Epithelial cell of prostate (primary cell): ENCODE measurements at places on chromosomes 7 and 10.

GRCh38 chr10:15444105-15445005 is 73.3 kb upstream of the FAM171A1 start:
- no peak for DNase-seq

DNA sequence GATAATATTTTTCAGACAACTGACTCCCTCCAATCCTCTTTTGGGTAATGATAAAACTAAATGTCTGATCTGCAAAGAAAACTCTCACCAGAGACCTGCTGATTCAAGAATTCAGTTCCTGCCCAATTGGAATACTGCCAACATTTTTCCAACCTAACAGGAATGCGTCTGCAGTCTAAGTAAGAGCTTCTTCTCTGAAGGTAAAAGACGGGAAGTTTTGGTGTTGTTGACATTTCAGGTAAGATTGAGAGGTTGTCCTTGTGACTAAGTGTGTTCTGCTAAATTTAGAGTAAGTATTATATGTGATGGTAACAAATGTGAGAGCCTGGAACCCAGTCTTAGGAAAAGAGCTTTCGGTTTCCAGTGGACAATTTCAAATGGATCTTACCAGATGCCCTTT is 17.6 kb downstream of the IFIT5 start:
- DNase-seq = no peak

DNA sequence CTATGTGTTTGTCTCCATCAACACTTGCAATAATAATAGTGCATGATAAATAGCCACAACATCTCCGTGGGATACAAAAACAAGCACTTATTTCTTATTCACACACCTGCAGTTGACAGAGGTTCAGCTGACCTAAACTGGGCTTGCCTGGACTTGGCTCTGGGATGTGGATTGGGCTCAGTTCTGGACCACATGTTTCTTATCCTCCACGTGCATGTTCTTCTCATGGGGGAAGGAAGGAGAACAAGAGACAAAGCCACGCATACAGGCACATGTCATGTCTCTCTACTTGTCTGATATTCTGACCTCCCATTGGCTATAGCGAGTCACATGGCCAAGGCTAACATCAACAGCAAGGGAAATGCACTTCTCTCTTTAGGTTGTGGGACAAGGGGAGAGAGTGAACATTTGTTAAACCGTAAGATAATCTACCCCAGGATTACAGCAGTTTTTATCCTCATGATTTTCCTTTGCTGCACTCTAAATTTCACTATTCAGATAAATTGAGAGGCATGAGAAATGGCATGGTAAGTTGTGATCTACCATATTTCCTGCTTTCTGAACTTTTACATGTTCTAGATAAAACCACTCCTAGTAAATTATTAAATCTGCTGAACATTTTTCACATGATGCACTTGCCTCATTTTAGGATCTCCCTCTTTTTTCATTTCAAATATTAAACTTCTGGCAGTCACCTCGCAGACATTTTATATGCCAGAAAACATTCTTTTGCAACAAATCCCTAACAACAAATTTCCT is 33.7 kb downstream of the CFAP58 start:
- no peak for DNase-seq

- DNase-seq = no peak
Observed at GRCh38 chr10:132722394-132723329, 63.3 kb downstream of the NKX6-2 start.

- no peak for DNase-seq
Observed at GRCh38 chr10:72272689-72273409, 875 bp upstream of the DDIT4 start.

GRCh38 chr7:116443646-116444045 is 55.9 kb upstream of the CAV2 start:
- DNase-seq = no peak

DNA sequence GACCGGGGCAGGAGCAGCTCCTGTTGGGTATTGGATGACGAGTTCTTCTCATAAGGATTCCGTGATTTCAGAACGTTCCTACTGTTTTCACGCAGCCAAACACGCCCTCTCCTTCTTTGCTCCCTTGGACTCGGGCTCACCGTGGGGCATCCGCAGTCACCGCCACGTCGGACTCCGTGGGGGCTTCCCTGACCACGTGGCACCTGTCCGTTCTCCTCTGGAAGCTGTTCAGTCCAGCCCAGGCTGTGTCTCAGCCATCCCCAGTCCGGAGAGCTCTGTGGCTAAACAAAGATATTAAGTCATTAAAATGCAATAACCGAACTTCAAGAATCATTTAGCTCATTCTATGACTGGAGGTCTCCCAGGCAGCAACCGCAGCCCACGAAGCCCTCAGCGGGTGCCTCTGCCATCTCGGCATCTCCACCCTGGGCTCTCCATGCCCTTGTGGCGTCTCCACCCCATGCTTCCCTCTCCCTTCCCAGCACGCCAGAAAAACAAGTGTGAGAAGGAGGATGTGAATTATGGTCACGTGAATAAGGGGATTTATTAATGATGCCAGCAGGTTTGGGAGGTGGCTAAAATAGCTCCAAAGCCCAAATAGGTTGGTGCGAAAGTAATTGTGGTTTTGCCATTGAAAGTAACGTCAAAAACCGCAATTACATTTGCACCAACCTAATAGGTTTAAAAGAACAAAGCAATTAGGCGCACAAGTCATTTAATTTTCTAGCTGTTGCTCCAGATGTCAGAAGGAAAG is 224.6 kb upstream of the PPP2R2D start:
- DNase-seq = no peak

GRCh38 chr7:155119801-155120382 is 49.8 kb downstream of the HTR5A start:
- DNase-seq = no peak

GRCh38 chr7:7967886-7968543 is 581 bp upstream of the GLCCI1 start:
- no peak for DNase-seq

DNA sequence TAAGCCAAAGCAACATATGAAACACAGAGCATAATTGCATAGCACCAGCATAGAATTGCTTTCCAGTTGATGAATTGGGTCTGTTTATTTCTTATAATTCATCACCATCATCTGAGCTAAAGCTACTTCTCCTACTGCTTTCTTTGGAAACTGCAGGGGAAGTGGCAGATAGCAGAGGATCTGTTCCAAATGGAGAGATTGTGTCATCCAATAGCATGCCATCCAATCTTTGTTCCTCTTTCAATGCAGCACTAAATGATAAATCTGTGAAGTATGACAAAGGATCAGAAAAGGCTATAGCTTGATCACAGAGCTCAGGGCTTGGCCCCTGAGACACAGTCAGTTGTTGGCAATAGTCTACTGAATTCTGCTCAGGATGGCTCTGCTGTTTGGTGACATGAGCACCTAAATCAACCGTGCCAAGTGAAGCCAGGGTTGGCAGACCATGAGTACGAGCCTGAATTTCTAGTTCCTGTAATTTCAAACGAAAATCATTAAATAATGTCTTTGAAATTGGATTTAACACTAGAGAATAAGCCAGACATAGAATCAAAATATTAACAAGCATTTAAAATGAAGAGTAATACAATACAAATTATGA is 90.0 kb downstream of the TFEC start:
- no peak for DNase-seq

DNA sequence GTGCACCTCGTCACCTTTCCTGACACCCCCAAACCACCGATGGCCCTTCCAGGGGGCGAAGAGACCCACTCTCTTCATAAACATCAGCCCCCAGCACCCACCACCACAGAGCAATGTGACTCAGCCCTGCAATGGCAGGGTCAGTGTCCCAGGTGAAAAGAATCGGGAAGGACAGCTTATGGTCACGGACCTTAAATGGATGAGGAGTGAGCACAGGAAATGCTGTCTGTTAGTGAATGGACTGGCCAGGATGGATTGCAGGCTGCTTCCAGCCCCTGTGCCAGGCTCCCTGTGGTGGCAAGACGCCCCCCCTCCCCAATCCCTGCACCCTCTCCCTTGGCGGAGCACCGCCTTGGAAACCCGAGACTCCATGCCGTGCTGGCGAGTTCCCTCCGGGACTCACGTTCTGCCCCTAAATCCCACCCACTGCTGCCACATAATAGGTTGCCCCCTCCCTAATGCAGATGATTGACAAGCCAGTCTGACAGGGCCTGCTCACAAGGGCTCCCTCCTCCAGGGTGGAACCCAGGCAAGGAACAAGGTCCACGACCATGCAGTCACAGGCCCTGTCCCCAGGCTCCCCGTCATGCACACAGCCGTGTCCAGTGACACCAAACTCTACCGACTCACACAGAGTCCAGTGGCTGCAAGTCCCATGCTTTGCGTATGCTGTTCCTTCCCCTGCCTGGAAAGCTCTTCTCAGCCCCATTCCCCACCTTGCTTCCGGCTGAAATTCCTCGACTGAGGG is 7.3 kb downstream of the ASB13 start:
- no peak for DNase-seq

- DNase-seq = no peak
Observed at GRCh38 chr7:126210707-126211106, 1042.0 kb downstream of the GRM8 start.

GRCh38 chr7:11175887-11176286 is 202.2 kb downstream of the PHF14 start:
- no peak for DNase-seq

DNA sequence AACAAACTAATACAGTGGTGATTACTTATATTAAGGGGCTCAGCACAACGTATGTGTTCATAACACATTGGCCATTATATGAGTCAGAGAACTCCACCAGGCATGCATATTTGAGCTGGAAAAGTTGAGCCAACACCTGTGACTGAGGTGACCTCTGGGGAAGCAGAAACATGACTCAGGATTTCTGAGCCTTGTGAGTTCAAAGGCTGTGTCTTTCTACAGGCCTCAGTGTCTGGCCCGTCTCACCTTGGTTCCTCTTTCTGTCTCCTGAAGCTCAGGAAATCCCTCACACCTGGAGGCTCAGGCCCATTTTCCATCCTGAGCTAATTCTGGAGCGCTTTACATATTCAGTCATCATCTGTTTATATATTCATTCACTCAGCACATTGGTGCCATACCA is 230.9 kb upstream of the AGK start:
- DNase-seq = no peak

DNA sequence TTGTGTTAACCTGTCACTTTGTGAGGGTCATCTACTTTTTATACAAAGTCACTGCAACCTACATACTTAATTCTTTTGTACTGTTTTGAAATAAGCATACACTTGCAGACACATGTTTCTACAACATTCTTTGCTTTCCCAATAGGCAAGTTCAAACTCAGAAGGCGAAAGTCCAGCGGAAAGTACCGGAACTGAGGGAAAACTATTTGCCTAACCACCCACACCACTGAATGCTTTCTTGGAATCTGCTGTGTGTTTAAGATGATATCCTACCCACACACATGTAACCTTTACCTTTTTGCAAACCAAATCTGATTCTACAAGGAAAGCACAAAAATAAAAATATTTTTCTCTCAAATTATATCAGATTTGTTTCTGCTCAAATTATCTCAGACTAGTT is 139.4 kb upstream of the AGR3 start:
- DNase-seq = peak; percentile 69
